Astrocyte of the spinal cord (primary cell): ENCODE measurements at places on chromosomes 5 and 9.

GRCh38 chr5:95557841-95558240 is 2.9 kb downstream of the ARSK start:
- DNase-seq: no peak

GRCh38 chr5:147985608-147986007 is 78.2 kb upstream of the SPINK5 start:
- no peak for DNase-seq

- DNase-seq: no peak
Measured at GRCh38 chr9:113656771-113657670, 193.5 kb downstream of the RGS3 start.

- no peak for DNase-seq
Measured at GRCh38 chr9:6946583-6947166, 188.9 kb downstream of the KDM4C start.

DNA sequence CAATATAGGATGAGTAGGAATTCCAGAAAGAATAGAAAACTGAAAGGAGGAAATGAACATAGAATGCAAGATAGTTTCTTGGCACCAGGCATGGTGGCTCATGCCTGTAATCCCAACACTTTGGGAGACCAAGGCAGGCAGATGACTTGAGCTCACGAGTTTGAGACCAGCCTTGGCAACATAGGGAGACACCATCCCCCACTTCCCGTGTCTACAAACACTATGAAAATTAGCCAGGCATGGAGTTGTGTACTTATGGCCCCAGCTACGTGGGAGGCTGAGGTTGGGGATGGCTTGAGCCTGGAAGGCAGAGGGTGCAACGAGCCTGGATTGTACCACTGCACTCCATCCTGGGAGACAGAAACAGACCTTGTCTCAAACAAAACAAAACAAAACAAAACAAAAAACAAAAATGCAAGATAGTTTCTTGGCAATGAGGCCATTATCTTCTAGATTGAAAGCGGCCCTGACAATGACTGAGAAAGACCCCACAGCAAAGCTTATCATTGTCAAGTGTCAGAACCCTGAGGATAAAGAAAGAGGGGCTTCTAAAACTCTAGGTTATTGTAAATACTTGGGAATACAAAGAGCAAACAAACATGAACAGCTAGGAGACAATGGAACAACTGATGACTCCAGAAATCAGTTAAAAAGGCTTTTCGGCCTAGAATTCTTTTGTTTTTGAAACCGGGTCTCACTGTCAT is 9.2 kb downstream of the SQSTM1 start:
- DNase-seq: no peak

DNA sequence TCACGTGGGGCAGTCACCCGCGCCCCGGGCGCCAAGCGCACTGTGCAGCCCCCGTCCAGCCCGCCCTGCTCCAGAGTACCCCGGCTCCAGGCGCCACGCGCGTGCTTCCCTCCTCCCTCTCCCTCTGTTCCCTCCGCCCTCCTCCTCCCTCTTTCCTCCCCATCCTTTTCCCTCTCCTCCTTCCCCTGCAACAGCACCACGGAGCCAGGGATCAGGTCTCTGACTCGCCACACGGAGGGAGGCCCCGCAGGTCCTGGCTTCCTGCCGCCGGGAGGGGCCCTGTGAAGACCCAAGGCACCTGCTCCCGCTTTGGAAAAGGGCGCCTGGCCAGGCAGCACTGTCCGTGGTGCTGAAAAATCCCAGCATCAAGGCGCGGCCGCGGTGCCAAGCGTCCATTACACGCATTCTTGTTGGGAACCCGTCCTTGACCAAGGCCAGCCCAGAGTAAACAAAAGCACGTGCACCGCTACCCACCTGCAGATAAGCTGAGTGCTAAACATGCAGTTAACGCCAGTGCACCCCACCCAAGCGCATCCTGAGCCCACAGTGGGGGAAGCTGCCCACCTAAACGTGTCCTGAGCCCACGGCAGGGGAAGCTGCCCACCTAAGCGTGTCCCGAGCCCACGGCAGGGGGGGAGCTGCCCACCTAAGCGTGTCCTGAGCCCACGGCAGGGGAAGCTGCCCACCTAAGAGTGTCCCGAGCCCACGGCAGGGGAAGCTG is 21.7 kb downstream of the SLC6A18 start:
- DNase-seq: no peak

- DNase-seq: no peak
Measured at GRCh38 chr9:80093695-80094094, 521.9 kb downstream of the TLE4 start.

DNA sequence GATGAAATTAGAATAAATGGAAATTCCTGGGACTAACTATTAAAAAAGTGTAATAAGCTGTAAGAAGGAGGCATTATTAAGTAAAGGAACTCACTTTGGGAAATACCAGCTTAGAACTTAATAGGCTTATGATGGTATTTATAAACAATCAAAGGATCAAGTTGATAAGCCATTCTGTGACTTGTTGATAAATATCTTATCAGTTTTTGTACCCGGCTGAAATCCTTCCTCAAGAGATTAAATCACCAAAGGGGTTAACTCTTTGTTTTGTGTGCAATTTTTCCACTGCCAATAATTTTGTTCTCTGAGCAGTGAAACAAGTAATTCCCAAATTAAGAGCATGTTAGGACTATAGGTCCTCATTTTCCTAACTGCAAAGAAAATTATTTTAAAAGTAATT is 70.7 kb upstream of the BDP1 start:
- DNase-seq: no peak

GRCh38 chr5:129014185-129014584 is 48.9 kb downstream of the SLC27A6 start:
- no peak for DNase-seq

GRCh38 chr5:179901915-179902762 is 5.6 kb downstream of the TBC1D9B start:
- no peak for DNase-seq

GRCh38 chr5:43208658-43209057 is 16.6 kb downstream of the NIM1K start:
- no peak for DNase-seq

DNA sequence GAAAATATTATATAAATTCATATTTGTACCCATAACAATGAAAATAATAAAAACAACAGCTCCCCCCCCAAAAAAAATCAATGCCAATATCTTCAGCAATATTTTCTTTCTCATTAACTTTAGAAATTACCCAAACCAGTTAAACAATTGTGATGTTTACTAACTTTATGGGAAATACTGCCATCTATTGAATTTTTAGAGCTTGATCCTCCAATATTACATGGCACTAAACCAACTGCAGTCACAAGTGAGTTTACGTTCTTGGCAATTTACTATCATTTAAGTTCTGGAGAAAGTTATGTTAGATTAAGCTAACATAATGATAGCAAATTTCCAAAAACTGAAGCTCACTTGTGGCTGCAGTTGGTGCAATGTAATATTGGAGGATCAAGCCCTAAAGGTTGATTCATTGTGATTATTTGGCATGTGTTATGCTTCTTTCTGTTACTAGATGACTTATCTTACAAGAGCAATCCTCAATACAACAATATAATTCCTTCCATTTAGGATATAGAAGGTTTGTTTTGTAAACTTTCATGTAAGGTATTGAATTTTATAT is 379.5 kb downstream of the CDH18 start:
- DNase-seq: peak; percentile 33

- DNase-seq: no peak
Measured at GRCh38 chr9:27442464-27442863, 81.6 kb upstream of the IFNK start.

DNA sequence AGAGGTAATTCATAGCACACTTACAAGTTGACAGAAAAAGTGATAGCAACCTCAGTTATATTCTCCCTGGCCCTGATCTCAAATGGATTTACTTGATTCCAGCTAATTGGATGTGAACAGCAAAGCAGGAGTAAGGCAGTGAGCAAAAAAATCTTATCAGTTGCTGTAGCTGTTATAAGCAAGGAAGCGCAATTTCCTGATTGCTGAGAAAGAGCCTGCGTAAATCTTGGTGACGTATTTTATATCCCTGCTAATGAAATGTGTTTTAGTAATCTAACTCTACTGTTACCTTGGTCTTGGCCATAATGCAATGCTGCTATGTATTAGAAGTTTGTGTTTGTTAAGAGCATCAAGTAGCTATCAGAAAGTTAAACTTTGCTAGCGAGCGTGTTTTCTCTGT is 661.2 kb upstream of the SEMA6A start:
- no peak for DNase-seq

DNA sequence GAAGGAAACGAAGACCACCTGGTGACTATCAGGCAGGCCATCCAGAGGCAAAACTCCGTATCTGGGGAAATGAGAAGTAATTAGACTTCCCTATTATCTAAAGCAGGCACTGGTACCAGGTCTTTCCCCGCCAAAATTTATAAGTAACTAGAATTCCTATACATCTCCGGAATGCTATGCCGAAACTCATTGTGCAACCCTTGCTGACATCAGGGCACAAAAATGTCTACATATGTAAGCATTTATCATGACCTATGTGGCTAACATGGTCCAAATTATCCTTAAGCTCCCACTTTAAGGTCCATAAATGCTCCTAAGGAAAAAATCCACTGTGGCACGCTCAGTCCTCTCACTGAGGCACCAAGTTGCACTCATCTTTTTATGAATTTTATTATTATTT is 17.8 kb downstream of the ACTL7B start:
- DNase-seq: no peak

- no peak for DNase-seq
Measured at GRCh38 chr9:91832322-91832721, 117.7 kb downstream of the ROR2 start.

DNA sequence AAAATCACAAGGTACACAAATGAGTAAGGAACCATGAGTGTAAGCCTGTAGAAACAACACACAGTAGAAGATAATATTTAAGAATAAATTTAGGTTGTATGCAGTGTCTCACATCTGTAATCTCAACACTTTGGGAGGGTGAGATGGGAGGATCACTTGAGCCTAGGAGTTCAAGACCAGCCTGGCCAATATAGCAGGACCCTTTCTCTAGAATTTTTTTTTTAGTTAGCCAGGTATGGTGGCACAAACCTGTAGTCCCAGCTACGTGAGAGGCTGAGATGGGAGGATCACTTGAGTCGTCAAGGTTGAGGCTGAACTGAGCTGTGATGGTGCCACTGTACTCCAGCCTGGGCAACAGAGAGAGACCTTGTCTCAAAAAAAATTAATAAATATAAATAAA is 401.2 kb upstream of the RORB start:
- DNase-seq: no peak

DNA sequence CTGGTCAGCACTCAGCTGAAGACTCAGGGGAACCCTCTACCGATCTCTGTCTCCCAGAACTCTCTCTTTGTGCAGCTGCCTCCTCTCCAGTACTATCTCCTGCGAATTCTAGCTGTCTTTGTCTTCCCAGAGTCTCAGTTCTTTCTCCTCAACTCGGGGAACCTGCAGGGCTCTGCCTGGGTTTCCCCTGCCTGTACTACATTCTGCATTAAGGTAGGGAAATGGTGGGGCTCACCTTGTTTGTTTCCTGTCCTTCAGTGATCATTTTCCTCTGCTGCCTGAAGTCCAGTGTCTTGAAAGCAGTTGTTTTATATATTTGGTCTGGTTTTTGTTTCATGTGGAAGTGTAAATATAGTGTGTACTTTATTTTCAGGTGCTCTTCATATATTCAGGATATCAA is 43.1 kb upstream of the IGFBPL1 start:
- DNase-seq: no peak

DNA sequence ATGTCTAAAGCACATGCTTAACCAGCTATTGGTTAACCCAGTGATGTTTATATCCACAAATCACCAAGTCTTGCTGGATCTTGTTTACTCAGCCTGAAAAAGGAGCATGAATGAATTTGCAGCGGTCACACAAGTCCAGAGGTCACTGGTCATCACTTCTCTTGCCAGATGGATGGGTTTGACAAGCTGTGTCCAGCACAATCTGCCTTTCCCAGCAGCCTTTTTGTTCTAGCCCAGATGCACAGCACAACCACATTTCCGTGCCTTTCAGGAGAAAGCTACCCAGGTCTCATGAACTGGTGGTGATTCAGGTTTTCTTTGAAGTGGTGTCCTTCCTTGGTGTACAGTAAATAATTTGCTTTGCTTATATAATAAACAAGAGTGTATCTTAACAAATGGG is 32.1 kb downstream of the TMEM252 start:
- no peak for DNase-seq

- no peak for DNase-seq
Measured at GRCh38 chr9:108831496-108832178, 24.1 kb downstream of the ACTL7B start.

GRCh38 chr9:134892221-134892620 is 11.6 kb downstream of the FCN2 start:
- no peak for DNase-seq

DNA sequence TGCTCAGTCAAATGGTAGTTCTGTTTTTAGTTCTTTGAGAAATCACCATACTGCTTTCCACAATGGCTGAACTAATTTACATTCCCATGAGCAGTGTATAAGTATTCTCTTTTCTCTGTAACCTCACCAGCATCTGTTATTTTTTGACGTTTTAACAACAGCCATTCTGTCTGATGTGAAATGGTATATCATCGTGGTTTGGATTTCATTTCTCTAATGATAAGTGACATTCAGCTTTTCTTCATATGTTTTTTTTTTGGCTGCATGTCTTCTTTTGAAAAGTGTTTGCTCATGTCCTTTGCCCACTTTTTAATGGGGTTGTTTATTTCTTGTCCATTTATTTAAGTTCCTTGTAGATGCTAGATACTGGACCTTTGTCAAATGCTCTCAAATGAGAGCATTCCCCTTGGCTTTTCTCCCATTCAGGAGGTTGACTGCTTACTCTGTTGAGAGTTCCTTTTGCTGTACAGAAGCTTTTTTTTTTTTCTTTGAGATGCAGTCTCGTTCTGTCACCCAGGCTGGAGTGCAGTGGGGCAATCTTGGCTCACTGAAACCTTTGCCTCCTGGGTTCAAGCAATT is 58.7 kb upstream of the RGMB start:
- DNase-seq: no peak

GRCh38 chr9:76996700-76997099 is 22.8 kb upstream of the FOXB2 start:
- DNase-seq: no peak

DNA sequence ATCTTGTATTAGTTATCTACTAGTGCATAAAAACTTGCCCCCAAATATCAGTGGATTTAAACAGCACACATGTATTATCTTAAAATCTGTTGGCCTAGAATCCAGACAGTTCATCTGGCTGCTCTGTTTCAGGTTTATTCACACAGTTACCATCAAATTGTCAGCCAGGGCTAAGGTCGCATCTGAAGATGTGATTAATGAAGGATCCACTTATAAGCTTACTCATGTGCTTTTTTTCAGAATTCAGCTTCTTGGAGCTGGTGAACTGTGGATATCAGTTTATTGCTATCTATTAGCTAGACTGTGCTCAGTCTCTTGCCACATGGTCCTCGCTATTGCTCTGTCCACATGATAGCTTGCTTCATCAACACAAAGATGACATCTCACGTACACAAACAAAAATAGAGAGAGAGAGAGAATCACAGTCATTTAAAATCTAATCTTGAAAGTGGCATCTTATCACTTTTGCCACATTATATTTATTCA is 81.5 kb downstream of the PRDM9 start:
- DNase-seq: no peak

GRCh38 chr9:3751125-3751758 is 225.4 kb upstream of the RFX3 start:
- peak; percentile 92 for DNase-seq
